HepG2 (cell line): ENCODE measurements at places on chromosomes 1 and 21.

DNA sequence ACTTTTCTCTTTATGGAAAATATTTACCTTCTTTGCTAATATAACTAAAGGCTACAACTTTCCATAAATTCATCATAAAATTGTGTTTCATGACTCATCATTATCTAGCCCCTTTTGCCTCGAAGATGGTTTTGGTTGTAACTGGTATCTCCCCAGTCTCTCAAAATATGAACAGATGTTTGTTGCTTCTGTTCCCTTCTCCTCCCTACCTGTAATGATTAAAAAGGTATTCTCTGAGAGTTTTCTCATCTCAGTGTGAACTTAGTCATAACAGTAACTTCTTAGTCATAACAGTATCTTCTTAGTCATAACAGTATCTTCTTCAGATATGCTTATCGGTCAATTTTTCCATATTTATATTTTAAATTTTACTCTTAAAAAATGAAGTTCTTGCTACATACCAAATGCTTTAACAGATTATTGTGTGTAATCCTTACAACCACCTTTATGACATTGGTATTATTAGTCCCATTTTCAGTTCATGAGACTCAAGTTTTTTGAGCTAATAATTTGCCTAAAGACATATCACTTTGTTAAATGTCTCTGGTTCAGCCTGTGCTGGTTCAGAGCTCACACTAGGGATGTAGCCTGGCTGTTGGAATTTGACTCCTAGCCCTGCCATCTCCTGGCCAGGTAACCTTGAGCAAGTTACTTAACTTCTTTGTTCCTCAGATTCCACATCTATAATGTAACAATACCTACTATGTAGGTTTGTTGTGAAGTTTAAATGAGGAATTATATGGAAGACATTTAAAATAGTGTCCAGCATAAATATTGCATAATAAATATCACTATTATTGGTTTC is 32.6 kb downstream of the ATP1B1 start:
- DNase-seq: peak; percentile 28

GRCh38 chr1:12692967-12693782 is 22.7 kb upstream of the AADACL3 start:
- DNase-seq: no peak

- DNase-seq: no peak
These were observed 53.5 kb upstream of the SLC22A15 start for GRCh38 chr1:115922801-115923200.

DNA sequence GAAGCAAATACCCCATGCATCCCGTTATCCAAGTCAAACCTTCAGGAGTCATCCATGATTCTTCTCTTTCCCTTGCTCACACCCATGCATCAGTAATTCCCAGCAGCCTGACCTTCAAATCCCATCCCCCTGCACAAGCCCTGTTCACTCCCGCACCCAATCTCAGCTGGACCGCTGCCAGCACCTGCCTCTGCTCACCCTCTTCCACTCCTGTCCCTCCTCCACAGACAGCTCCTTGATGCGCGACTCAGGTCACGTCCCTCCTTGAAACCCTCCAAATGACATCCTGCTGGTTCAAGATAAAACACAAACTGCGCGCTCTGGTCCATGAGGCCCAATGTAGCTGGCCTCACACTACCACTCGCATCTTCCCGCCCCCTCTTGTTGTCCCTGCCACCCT is 43.4 kb upstream of the MPZL1 start:
- no peak for DNase-seq

GRCh38 chr1:182350839-182351238 is 40.8 kb downstream of the GLUL start:
- no peak for DNase-seq

DNA sequence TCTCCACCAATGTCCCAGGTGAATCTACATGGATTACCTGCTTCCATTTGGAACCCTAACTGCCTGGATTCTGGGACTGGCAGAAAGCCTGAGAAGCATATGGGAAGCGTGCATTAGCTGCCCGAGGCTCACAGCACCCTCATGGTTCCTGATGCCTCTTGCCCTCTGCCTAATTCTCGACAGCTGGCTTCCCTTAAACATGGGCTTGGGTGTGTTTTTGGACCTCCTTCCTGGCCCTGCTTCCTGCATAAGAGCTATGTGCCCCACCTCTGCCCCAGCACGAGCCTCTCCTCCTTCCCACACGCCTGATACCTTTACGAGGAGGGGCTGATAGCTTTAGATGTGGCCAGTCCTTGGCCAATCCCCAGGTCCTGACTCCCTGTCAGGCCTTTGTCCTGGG is 152.4 kb upstream of the HMGB4 start:
- no peak for DNase-seq

DNA sequence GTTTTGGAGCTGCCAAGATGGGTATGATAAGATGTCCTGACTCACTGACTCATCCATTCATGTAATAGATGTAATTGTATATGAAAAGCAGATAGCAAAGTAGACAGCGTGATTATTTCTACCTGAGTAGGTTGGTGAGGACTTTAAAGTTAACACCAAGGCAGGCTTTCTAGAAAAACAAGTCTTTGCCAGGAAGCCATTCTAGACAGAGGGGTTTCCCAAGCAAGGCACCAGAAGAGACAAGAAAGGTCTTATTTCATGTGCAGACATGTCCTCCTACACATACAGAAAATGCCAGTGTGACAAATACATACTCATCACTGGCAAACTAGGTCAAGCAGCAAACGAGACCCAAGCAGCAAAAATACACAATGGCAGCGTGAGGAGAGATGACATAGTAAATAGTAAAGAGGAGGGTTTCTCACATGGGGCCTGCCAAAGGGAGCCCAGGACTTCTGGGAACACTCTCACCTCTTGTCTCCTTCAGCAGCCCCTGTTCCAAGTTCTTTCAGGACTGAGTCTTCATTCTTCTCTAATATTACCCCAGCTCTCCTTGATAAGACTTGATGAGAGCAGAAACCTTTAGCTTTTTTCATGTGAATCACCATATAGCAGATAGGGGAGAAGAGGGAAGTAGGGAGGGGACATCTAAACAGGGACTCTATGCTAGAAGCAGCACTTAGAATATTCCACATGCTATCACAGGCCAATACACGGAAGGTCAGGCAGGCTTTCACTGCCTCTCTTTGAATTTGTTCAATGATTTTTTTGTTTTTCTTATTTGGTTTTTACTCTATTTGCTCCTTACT is 114.6 kb upstream of the ATP1B1 start:
- no peak for DNase-seq

DNA sequence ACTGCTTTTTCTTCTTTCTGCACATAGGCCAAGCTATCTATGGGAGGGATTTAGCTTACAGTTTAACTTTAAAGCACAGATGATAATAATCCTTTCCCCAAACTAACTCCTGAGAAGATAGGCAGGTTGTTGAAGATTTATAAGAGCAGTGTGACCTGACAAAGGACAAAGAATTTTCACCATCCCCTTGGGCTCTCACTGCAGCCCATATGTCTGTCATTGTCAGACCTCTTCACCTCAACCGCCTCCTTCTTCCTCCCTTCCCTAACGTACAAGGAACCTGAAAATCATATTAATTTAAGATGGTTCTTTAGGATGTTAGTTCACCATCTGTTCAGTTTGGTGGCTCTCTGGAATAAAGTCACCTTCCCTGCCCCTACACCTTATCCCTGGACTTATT is 5.0 kb downstream of the RNU1-2 start:
- DNase-seq: no peak
